ENCODE measurements at places on chromosomes 5 and 9.

GRCh38 chr9:124386201-124386600 is 29.0 kb downstream of the PSMB7 start:
- no peak for DNase-seq

DNA sequence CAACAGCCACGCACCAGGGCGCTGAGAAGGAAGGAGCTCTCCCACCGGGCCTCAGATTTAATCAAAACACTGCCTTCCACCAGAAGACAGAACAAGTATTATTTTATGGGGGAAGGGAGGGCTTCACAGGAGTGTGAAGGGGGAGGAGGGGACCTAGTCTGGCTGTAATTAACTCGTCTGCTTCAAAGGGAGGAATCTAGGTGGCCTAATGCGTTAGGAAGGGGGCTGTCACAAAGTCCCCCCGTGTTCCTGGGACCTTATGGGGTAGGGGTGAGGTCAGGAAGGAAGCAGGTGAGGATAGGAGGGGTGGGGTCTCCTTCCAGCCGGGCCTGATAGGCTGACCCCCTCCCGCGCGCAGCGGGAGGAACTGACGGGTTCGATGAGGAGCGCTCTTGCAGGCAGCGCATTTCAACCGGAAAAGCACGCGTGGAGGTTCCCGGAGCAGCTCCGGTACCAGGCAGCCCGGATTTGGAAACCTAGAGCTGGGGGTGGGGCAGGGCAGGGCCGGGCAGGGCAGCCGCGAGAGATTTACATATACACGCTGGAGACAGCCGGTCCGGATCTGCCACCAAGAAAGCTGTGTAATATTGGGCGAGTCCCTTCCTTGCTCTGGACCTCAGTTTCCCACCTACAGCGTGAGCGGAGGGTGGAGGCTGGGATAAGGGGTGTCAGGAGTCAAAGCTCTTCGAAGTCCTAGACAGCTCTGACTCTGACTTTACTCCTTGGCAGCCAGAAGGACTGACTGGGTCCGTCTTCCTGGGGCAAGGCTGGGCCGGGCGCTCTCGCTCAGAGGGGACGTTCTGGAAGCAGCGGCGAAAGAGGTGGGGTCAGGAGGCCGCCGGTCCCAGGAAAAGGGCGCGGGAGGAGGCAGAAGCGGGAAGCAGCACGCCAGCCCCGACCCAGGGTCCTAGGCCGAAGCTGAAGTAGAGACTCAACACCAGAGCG is 1.8 kb downstream of the SHB start:
- DNase-seq = no peak

DNA sequence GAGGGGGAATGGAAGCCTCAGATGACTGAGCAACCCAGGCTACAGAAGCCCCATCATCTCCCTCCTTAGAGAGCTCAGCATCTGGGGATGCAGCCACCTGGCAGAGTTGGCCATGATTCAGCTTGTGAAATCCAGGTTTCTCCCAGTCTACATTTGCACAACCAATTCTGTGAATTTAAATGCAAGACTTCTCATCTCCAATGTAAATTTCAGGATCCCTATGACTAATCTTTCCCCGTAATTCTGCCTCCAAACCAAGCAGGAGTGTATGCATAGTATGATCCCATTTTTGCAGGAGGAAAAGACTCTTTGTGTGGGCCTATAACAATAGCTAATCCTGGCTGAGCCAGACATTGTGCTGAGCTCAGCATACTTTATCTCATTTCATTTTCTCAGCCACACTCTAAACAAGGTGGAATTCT is 59.6 kb upstream of the IL17B start:
- no peak for DNase-seq

- DNase-seq = no peak
These were observed 217.2 kb downstream of the AGTPBP1 start for GRCh38 chr9:85524531-85524930.

DNA sequence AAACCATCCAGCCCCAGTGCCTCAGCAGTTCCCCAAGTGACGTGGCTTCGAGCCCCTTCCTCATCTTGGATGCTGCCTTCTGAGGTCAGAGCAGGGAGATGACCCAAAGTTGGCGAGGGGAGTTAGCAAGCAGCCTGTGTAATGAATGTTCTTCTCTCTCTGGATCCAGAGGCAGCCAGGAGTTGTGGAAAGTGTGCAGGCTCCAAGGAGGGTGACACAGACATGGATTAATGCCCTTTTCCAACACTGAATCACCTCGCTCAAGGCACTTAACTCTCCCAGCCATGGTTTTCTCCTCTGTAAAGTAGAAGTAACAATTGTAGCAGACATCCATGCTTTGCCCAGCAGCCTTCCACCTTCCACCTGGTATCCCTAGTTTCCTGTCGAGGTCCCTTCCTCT is 64.6 kb upstream of the HAND1 start:
- no peak for DNase-seq

- DNase-seq = no peak
These were observed 91.3 kb downstream of the MAT2B start for GRCh38 chr5:163596608-163597315.

- DNase-seq = no peak
These were observed 937 bp upstream of the HMGCR start for GRCh38 chr5:75335952-75336614.

DNA sequence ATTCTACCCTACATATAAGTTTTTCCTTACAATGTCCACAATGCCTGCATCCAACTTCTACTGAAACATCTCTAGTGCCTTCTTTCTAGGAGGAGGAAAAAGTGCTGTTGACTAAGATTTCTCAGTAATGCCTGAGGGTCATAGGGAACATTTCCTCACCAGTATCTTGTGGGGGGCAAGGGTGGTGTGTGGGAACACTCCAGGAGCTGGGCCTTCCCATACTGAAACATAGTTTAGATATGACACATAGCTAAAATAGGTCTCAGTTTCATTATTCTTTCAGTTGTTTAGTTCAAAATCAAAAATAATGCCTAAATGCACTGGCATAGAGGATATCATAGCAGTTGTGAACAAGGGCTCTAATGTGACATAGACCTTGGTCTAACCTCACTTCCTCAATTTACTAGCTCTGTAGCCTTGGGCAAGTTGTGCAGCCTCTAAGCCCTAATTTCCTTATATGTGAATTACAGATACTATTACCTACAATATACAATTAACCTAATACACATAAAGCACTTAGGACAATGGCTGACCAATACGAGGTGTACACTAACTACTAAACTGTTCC is 66.1 kb downstream of the HAPLN1 start:
- no peak for DNase-seq

- DNase-seq = no peak
These were observed 15.6 kb downstream of the SPACA9 start for GRCh38 chr9:132894346-132894745.

- no peak for DNase-seq
These were observed 90.5 kb upstream of the LRRTM2 start for GRCh38 chr5:138965626-138966025.
